ENCODE measurements at places on chromosomes 6 and 20. TPM values are rescaled to one million over a fixed set of nuclear protein-coding genes. Genes with fewer than 3 reads are reported as not detected.

- no peak for DNase-seq
Measured at GRCh38 chr6:165718491-165718891, 55.5 kb upstream of the PDE10A start.

DNA sequence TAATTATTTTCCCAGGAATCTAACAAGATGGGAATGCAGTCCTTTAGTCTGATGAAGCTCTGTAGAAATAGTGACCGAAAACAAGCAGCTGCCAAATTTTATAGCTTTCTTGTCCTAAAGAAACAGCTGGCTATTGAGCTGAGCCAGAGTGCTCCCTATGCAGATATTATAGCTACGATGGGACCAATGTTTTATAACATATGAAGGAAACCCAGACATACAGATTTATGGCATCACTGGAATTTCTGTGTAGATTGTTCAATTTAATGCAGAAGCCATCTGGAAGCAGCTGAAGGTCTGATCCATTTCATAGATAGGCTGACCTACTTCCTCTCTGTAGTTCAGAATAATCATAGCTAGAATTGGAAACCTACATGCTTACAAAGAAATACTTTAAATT is 11.8 kb upstream of the SNPH start:
- no peak for DNase-seq

GRCh38 chr6:106187424-106187982 is 101.4 kb downstream of the PRDM1 start:
- no peak for DNase-seq

GRCh38 chr6:130975325-130975724 is 87.7 kb downstream of the EPB41L2 start:
- no peak for DNase-seq

- peak; percentile 25 for DNase-seq
Measured at GRCh38 chr6:41306187-41306854, 19.8 kb upstream of the TREM1 start.

GRCh38 chr6:46973029-46973428 is 51.3 kb upstream of the ADGRF5 start:
- DNase-seq: no peak

DNA sequence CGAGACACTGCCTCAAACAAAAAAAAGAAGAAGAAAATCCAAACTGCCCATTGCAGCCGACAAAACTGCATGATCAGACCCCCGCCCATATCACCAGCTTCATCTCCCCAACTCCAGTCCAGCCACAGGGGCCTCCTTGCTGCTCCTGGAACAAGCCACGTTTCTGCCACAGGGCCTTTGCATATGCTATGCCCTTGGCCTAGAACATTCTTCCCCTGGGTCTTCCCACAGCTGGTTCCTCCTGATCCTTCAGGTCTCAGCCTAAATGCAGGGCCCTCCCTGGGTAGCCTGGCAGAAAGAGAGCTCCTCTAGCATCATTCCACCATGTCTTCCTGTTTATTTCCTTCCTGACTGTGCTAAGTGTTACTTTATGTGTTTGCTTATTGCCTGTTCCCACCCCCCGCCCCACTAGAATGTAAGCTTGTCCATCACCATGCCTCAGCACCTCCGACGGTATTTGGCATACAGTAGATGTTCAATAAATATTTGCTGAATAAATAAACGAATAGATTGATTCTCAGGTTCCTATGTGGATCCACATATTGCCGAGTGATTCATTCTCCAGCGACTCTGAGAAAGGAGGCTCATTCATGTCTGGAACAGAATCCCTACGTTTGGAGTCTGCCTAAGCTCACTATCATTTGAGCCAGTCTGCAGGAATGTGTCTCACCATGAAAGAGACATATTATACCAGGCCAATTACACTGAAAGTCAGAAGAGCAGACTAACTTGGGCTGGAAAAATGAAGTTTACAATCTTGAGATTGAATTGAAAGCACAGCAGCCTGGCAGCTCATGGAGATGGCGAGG is 56.1 kb downstream of the NFATC2 start:
- DNase-seq: no peak

DNA sequence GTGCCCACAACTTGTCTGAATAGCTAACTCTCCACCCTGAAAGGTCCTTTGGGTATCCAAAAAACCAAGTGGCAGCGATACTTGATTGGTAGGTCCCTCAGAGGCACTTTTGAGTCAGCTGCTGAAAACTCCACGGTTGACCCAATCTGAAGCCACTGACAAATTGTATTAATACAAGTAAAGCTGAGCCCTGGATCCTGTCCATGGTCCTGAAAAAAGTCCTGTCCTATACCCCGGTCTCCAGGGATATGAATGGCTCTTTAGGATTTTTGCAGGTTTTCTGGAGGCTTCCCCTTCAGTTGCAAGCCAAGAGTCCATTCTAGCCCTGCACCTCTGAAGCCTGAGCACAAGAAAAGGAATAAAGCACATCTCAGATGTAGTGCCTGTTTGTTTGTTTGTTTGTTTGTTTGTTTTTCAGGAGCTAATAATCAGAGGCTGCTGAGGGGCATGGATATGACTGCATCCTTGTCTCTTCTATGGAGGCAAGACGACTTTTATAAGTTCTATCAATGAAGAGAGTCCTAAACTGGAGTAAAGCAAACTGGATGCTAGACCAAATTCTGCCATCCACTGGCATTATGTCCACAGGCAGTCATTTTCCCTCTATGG is 1.7 kb upstream of the SLC12A5 start:
- no peak for DNase-seq

- no peak for DNase-seq
Measured at GRCh38 chr20:31691646-31692275, 30.9 kb downstream of the BCL2L1 start.

DNA sequence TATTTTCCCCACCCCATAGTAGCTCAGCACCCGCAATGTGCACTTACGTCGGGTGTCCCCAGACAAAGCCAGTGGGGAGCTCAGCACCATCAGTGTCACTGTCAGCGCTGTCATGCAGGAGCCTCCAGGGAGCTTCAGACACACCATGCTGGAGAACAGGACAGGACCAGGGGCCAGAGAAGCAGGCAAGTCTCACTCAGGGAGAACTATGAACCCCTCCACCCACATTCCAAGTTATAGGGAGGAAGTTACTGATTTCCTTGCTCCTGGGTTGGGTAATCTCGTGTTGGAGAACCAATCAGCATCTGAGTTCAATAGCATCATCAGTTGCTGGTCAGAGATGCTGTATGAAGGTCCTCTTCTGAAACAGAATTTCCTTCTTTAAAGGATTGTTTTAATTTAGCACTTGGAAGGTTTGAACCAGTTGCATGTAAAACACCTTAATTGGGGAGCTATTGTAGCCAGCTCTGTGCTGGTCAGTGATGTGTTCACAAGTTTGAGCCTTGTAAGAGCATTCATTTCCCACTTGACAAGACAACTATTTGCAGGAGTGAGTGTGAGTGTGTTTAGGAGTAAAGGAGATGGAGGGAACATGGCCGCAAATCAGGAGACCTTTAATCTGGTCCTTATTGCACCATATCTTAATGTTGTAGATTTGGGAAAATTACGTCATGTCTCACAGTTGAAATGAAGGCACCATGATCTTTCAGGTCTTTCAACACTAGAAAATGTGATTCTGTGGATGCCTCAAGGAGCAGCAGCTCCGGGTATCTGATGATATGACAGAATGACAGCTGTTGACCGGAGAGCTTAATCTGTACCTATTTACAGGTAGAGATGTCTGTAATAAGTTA is at the start of gene HLA-DRB1:
HLA-DRB1 (minus strand) TSS at position 253 of the 854 bp plus-strand sequence; CDS start at position 147, 106 bp downstream.
- DNase-seq: peak; percentile 19

- no peak for DNase-seq
Measured at GRCh38 chr6:132202574-132202973, 198.7 kb downstream of the MOXD1 start.

- DNase-seq: no peak
Measured at GRCh38 chr6:168496997-168497331, 56.0 kb downstream of the SMOC2 start.

DNA sequence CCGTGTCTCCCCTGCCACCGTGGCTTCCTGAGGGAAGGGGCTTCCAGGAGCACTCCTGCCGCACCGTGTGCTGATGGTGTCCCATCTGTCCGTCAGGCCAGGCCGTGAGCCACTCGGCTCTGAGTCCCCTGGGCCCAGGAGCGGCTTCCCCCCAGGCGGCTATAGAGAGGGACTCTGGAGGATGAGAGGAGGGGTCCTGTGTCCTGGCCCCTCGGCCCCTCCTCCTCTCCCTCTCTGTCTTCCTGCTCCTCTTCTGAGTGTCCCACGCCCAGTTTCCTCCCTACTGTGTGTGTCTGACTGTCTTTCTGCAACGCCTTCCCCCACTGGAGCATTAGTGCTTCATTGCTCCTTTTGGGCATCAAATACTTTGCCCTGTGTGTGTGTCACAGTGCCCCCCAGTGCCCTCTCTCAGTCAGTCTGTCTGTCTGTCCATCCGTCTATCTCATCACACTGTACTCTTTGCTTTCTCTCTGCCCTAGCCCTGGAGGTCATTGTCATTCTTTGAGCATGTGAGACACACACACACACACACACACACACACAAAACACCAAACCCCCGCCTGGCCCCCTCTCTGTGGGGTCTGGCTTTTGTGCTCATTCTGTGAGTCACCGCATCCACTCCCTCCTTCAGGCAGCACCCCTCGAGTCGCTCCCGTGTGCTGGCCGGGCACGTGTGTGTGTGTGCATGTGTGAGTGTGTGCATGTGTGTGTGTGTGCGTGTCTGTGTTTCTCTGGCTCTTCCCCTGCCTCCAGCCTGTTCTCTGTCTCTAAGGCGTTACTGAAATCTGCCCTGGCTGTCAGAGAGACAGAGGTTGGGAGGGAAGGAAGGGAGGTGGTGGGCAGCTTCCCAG is 71.9 kb downstream of the SRC start:
- no peak for DNase-seq

Gene CSE1L
- 112 TPM for total RNA-seq

Gene TCEA2
- total RNA-seq: 33.8 TPM

Gene CEP43
- 18.8 TPM for total RNA-seq

Gene TMEM239
- total RNA-seq: not detected

Gene MOG
- total RNA-seq: not detected

Gene TRIM10
- total RNA-seq: 0.05 TPM

Gene SLC2A10
- total RNA-seq: not detected

Gene SCUBE3
- total RNA-seq: not detected

Gene PNLDC1
- total RNA-seq: 0.78 TPM

Gene GRM1
- not detected for total RNA-seq

Measured in activated T-helper 1 cell treated with anti-CD3 and anti-CD28 coated beads, Interleukin-12 subunit alpha, Interleukin-12 subunit beta, Interleukin-2, Interleukin-4 antibody, amounts not matched to agents 30 ng/mL and 10 ng/mL and 1 ng/mL, durations not matched to agents 14 hours and 24 hours and 36 hours (primary cell).